ENCODE measurements at places on chromosomes 7 and 10.
A peak's percentile ranks its signal among the peaks of the same experiment; 100 is the strongest.

DNA sequence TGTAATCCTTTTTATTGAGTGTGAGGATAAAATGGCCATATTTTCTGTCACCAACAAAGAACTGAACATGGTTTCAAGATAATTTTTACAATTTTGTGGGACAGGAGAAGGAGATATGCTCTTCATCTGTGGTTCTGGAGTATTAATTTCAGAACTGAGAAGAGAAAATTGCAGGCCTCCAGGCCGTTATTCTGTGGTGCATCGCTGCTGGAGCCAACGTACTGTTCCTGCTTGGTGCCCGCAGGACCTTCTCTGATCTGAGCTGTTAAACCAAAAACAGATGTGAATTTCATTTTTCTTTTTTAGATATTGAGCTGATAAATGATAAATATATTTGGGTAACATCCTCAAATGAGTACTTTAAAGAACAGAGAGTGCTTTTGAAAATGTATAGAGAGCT, 63.9 kb downstream of the IKZF1 start:
- DNase-seq = no peak

- DNase-seq = peak; percentile 52
These were observed 120.6 kb downstream of the PRPF18 start for GRCh38 chr10:13707156-13707881.

DNA sequence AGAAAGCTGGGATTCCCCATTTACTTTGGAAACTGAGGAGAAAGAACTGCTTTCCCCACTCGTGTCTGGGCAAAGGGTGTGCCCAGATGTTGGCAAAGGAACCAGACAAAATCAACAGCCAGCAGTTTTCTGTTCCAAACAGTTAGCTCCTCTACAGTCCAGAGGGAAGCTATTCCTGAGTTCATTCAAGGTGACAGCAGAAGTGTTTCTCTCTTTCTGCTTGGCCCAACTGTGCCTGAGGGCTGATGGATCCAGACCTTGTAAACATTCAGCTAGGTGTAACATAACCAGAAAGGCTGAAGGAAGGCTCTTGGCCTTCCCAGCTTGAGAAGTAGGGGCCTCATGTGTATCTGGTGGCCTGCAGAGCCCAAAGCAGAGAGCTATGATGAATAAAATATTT, 7.0 kb upstream of the ALDH18A1 start:
- no peak for DNase-seq

DNA sequence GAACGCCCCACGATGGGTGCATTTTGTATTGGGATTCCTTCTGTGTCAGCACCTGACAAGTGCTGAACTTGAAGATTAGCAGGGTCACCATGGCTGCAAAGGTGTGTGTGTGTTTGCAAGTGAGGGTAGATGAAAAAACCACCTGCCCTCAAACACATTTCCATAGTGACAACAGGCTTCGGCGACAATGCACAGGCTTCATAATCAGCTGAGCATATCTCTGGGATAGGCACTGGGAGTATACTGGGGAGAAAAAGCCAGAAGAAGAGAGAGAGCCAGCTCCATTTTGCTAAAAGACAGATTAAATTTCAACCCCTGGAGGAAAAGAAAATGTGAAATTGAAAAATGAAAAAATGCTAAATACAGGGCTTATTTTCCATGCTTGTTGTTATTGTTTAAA, 656.1 kb downstream of the INHBA start:
- DNase-seq = no peak

GRCh38 chr7:64787295-64787694, 6.9 kb upstream of the ZNF138 start:
- no peak for DNase-seq

- peak; percentile 42 for DNase-seq
These were observed 26.5 kb upstream of the CHST15 start for GRCh38 chr10:124119946-124120345.

GRCh38 chr7:143041346-143041745, 10.8 kb upstream of the OR6V1 start:
- no peak for DNase-seq

DNA sequence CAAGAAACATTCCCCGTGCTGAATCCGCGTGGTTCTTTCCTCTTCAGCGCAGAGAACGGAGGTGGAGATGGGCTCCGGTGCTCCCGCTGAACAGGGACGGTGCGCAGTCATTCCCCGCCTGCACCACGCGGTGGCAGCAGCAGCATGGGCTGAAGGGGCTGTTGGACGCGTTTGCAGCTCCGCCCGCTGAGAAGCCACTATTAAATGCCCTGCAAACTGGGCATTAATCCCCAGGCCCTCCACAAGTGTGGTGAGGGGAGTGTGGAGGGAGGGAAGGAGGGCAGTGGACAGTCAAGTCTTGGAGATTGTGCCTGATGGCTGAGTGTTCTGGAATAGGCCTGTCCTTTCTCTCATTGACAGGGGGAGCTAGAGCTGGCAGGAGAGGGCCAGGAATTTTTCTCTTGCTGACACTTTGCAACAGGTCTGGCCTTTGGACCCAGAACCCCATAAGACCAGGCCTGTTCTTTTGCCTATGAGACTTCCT, 240.2 kb upstream of the INHBA start:
- DNase-seq = peak; percentile 63

- DNase-seq = peak; percentile 52
These were observed 66.0 kb downstream of the MAD1L1 start for GRCh38 chr7:2166625-2167280.

GRCh38 chr10:50402466-50402865, 151.2 kb upstream of the ASAH2 start:
- DNase-seq = no peak

DNA sequence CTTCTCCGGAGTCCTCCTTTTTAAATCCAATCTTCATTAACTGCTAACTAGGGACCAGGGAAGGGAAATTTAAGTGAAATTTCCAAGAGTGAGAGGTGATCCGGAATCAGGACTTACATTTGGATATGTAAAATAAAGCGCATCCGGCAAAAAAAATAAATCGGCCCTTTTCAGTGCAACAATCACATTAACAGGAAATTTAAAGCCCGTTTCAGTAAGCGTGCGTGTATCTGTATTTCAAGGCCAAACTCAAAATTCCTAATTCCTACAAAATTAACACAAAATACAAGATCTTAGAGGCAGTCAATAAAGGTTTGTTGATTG, 771 bp downstream of the DNAJC9 start:
- DNase-seq = no peak

DNA sequence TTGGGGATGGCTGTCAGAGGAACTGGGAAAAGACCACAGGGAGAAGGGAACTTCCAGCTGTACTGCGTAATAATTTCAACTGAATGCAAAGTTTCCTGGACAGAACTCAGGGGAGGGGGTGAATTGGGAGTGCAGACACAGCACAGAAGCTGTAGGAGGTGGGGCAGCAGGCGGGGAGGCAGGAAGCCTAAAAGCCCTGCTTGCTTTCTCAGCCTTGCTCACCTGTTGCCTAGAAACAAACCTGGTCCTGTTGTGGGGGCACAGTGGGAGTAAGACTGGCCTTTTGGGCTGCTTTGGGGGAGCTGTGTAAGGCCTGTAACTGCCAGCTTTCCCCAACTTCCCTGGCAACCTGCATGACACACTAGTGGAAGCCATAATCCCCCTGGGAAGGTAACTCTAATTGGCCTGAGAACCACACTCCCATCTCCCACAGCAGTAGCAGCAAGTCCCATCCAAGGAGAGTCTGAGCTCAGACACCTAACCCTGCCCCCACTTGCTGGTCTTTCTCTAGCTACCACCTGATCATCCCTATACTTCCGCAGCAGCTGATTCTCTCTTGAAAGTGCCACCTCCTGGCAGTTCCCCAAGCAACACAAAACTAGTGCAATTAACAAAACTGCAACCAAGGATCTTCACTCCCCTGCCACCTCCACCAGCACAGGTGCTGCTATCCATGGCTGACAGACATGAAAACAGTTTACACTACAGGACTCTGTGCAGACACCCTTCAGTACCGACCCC, 1239.3 kb downstream of the SORCS1 start:
- DNase-seq = no peak

DNA sequence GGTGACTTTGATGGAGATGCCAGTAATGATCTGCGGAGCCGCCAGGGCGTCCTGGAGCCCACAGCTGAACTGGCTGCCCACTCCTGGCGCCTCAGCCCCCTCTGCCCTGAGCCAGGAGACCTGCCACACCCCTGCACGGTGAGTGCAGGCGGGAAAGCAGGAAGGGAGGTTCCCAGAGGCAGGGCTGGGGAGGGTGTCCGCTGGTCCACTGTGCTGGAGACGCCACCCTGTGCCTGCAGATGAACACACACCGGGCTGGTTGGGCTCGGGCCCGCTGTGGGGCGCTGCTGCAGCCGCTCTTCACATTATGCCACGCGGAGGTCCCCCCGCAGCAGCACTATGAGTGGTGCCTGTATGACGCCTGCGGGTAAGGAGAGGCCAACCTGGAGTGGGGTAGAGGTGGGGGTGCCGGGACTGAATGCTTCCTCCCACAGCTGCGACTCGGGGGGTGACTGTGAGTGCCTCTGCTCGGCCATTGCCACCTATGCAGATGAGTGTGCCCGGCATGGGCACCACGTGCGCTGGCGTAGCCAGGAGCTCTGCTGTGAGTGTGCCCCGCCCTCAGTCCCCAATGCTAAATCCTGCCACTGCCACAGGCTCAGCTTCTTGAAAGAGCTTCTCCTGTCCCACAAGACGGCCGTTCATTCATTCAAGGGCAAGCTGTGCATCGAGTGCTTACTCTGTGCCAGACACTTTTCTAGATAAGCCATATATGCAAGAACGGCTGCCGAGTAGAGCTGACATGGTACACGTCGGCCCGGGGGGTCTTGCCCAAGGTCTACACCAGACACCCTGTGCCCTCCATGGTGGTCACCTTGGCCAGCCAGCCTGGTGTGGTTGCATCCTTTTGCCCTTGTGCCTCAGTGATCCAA, 14.3 kb upstream of the ZNF467 start:
- DNase-seq = no peak

- no peak for DNase-seq
These were observed 442.0 kb downstream of the MDFIC start for GRCh38 chr7:115363916-115364315.

DNA sequence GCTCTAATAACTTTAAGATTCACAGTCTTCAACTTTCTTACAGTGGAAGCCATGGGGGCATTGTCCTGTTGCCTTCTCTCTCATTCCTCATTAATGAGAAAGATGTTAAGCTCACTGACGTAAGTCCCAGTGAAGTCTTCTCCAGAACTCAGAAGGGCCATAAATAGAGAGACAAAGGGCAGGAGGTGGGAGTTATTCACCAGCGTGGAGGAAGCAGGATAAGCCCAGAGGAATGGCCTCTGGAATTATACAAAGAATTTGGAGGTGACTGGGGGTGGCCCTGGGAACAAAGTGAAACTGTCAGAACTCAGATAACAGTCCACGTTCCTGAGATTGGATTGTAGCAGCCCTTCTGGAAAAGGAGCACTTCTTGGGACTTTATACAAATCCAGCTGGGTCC, 52.4 kb downstream of the SORBS1 start:
- DNase-seq = no peak

GRCh38 chr7:81385370-81385769, 384.5 kb downstream of the HGF start:
- DNase-seq = no peak

GRCh38 chr10:52578871-52579405, 193.6 kb downstream of the MBL2 start:
- no peak for DNase-seq

Measured in pons (tissue), 1 donor.